Thymus (tissue), 14 donors: ENCODE measurements at places on chromosomes 12 and 14. TPM values are rescaled to one million over a fixed set of nuclear protein-coding genes. Genes with fewer than 3 reads are reported as not detected.

DNA sequence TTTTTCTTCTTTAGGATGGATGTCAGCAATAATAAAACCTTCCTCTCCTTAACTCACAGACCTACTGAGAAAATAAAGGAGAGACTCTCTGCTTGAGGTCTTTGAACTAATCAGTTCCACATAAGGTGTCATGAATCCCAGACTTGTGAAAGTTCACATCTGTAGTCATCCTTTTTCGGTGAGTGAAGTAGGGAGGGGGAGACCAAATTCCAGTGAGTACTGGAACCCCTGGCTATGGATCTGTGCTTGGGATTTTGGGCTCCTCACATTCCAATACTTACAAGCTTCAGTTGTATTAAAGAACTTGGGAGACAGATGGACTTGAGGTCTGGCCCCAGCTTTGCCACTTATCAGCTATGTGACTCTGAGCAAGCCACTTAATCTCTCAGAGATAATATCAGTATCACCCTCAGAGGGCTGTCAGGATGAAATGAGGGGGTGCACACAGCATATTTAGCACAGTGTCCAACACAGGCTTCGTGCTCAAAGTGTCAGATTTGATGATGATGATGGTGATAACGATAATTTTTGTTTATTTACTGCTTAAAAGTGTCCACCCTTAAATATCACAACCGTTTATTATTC, 34.8 kb upstream of the APPL2 start:
- DNase-seq = no peak

DNA sequence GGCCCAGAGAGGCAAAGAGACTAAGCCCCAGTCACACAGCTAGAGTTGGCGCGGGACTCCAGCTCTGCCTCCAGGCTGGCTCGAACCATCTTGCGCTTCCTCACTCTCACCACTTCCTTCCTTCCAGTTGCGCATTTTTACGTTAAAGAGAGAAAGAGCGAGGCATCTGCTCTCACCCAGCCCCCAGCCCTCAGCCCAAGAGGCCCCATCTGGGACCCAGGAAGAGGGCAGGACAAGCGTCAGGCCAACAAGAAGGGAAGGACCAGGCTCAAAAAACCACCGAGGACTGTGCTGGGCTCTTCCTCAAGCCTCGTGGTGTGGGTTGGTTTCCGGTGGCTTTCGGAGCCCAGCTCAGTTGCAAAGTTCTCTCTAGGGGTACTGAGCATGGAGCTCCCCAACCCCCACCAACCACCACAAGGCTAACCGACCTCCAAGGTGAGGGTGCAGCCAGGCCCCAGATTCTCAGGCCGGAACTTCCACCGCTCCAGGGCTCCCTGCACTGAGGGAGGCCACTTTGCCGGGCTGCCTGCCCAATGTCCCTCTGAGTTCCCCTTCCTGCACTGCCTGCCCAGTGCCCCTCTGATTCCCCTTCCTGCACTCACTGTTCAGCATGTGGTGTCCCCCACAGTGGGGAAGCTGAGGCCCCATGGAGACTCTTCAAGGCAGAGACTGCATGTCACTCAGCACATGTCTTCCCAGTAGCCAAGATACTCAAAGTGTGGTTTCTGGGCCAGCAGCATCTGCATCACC, 35.9 kb downstream of the TESC start:
- DNase-seq = peak; percentile 62

DNA sequence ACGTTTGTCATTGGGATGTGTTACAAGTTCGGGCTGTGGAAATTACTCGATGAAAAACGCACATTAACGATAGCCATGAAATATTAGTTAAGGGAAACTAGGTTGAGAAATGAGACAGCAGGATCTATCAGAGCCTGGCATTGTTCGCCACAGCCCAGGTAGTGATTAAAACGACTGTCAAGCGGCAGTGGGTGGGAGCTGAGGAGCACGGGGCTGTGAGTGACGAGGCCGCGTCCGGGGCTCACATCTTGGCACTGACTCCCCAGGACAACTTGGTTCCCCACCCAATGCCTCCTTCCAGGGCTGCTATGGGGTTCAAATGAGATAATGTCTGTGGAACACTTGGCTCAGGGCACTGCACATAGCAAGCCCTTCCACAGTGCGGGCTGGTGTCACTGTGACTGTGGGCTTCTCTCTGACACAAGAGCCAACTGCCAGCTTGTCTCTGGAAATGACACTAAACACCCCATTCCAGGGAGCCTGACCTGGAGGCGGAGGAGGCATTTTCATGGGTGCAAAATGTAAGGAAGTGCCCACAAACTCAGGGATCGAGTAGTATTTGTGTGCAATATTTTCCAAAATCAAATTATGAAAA, 19.3 kb downstream of the MMAB start:
- no peak for DNase-seq

GRCh38 chr12:122969676-122970075, 3.4 kb upstream of the ABCB9 start:
- DNase-seq = no peak

Gene MOK
- 2.9 TPM for total RNA-seq

Gene RNU4-1
- total RNA-seq = 7,767 TPM
